SJSA1 (cell line): ENCODE measurements at places on chromosomes 6 and 20. TPM values are rescaled to one million over a fixed set of nuclear protein-coding genes. Genes with fewer than 3 reads are reported as not detected.

PHF3 gene
- 24.3 and 34.0 TPM in 2 replicates for total RNA-seq

MYCT1 gene
- total RNA-seq, result 0.39 TPM in 1 of 2 replicates, not detected in the other

GRCh38 chr20:47327711-47328110 lies 28.8 kb downstream of the ZMYND8 start:
- DNase-seq, result no peak

- DNase-seq, result no peak
Measured at GRCh38 chr6:37122861-37123260, 47.1 kb upstream of the PIM1 start.

EPHA7 gene
- not detected in 2 replicates for total RNA-seq

NRN1 gene
- total RNA-seq, result 19.4 and 20.6 TPM in 2 replicates

- DNase-seq, result no peak
Measured at GRCh38 chr6:45132059-45132458, 196.1 kb upstream of the RUNX2 start.

- DNase-seq, result peak; percentile 59
Measured at GRCh38 chr20:38935285-38935684, 9.1 kb downstream of the FAM83D start.

GRCh38 chr6:100426241-100426640 lies 38.5 kb downstream of the SIM1 start:
- DNase-seq, result no peak

GNRH2 gene
- total RNA-seq, result not detected in 2 replicates

DNA sequence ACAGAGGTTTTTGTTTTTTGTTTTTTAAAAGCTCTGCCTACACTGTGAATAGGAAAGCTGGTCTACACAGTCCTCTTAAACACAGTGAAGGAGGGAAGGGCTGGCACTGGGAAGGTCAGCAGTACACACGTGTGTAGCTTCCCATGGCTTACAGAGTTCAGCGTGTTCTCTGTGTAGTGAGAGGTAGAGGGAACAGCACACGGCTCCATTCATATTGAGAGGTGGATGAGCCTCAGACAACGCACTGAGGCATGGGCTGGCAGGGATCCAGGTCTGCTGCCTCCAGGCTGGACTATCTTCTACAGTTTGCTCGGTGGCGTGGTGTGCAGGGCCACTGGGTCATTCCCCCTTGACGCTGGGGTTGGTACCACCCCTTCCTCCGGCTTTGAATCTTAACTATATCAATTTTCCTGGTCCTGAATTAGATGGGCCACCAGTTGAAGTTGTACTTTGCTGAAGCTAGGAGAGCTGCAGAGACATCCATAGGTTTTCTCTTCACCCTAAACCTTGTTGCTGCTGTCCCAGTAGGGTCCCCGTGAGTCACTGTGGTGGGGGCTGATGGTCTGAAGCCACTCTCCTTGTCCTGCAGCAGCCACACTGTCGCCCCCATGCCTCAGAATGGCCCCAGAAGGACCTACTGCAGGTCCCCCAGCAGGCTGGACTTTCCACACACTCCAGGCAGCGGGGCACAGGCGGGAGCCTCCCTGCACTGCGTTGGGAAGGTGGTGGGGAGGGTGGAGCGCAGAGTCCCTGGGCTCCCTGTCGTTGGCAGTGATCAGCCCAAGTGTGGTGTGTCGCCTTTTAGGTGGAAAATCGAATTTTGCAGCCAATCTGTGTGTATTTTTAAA lies 2.0 kb downstream of the ARFGAP1 start:
- DNase-seq, result no peak

RPS6KA2 gene
- total RNA-seq, result 15.6 and 16.2 TPM in 2 replicates
